RPMI7951 (cell line): ENCODE measurements at places on chromosomes 12 and 14. TPM values are rescaled to one million over a fixed set of nuclear protein-coding genes. Genes with fewer than 3 reads are reported as not detected.

TAS2R42 gene
- total RNA-seq = not detected in 2 replicates

DNA sequence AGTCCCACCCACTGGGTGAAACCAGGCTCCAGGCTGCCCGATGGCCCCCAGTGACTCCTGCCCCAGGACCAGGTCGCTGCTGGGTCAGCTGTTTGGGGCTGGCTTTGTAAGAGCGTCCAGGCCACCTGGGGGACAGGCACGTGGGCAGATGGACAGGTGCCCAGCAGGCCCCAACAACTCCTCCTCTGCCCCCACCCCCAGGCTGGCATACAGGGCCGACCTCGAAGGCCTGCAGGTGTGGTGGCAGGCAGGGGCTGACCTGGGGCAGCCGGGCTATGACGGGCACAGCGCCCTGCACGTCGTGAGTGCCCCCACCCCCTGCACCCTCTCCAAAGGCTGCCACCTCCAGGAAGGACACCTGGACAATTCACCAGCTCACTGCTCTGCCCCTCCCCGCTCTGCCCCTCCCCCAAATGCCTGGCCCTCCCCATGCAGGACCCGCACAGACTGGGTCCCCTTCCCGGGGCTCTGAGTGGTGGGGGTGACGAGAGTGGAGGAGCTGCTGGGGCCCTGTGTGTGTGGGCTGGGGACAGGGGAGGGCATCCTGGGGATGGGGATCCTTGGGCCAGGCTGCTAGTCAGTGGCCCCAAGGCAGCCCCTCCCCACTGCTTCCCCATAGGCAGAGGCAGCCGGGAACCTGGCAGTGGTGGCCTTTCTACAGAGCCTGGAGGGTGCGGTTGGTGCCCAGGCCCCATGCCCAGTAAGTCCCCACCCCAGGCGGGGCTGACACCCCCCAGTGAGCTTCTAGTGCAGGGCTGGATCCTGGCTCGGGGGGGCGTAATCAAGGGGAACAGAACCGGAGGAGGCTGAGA, 26.0 kb downstream of the ASPG start:
- no peak for DNase-seq

GRCh38 chr12:94276725-94277124, 128.3 kb downstream of the PLXNC1 start:
- no peak for DNase-seq

DNA sequence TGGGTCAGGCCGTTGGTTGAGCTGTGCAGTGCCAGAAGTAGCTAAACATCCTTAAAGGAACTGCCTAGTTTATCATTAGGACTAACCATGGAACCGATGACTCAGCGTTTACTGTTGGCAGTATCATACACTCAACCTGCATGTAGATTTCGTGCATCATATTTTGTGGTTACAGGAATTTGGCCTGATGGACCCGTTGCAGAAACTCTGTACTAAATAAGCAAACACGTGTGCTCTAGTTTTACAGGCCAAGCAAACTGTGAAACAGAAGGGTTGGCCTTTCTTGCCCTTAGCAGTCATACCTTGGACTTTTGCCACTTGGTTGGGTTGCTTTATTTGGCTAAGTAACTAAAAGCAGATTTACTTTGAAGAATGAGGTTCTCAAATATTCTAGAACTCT, 35.6 kb downstream of the DGLUCY start:
- DNase-seq = peak; percentile 99

DNA sequence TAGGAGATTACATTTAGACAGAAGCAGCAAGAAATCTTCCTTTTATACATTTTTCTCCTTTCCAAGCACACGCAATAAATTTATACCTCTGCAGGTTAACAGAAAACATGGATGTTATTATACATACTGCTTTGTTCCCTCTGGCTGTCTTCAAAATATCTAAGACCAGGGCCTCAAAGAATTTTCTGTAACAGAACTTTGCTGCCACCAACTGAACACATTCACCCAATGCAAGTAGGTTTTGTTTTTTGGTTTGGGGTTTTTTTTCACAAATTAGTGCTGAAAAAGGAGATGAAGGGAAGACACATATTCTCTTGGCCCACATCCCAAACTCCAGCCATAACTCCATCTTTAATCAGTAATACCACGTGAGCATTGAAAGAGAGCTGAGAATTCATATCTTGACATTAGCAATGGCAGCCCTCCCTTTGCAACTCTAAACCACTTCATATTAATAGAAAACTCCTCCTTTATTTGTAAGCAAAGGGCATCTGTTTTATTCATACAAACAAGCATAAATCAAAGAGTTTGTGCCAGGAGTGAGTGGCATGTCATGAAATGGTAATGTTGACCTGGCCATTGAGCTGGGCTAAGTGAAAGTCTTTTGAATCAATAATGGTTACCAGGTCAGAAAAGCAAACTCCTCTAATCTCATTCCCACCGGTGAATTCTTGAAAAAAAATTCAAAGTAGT, 150.8 kb upstream of the FSCB start:
- no peak for DNase-seq

DNA sequence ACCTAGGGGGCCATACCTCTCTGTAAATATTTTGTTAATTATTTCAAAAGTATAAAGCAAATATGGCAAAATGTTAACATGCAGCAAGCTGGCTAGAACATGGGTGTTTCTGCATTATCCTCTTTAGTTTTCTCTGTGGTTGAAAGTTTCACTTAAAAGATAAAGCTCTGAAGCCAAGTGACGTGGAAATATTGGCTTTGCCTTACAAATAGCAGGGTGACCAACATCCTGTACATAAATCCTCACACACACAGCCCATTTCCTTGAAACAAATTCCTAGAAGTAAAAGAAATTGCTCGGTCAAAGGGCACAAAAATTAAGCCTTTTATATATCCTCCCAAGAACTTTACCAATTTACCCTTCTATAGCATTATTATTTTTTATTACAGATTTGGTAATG, 10.6 kb upstream of the VWF start:
- no peak for DNase-seq

DNA sequence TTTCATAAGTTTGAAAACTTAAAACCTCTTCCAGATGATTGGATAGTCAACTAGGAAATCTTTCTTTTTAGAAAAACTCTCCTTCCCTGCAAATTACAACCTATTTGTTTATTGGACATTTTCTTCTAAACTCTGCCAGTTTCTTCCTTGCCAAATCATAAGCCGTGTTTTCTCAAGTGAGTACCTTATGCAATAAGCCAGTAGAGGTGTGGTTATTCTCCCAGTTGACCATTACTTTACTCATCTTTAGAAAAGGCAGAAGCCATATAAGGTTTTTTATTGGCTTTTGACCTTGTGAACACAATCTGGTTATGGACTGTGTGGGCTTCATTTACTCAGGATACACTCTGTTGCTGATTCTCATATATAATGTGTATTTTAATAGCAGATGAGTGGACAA, 14.6 kb downstream of the ACTR6 start:
- DNase-seq = no peak

DNA sequence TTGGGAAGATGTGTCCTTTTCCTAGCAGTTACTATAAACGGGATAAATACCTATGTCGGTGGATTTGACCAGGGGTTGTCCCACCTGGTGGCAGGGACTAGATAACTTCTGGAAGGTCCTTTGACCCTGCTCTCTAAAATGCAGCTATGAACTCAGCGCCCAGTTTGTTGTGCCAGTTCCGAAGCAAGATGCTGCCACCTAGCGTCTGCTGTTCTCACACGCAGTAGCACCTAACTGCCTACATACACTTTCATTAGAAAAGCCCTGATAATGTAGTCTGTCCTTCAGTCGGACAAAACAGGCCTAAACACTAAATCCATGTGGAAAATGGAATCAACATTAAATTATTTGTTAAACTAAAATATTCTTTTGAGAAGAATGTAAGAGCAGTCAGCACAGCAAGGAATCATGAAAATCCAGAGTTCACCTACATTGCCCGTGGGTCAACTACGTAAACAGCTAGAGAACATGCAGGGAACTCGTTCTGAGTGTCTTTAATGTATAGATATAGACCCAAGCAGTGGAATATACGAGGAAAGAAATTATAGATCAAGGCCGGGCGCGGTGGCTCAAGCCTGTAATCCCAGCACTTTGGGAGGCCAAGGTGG, 51.1 kb upstream of the CRACR2A start:
- DNase-seq = peak; percentile 61

- DNase-seq = no peak
Measured at GRCh38 chr12:131923260-131923659, 5.8 kb upstream of the PUS1 start.

EML1 gene
- 3.3 and 8.2 TPM in 2 replicates for total RNA-seq

TAS2R43 gene
- 0.36 and 0.39 TPM in 2 replicates for total RNA-seq

GNB3 gene
- 0.10 and 0.72 TPM in 2 replicates for total RNA-seq

DNA sequence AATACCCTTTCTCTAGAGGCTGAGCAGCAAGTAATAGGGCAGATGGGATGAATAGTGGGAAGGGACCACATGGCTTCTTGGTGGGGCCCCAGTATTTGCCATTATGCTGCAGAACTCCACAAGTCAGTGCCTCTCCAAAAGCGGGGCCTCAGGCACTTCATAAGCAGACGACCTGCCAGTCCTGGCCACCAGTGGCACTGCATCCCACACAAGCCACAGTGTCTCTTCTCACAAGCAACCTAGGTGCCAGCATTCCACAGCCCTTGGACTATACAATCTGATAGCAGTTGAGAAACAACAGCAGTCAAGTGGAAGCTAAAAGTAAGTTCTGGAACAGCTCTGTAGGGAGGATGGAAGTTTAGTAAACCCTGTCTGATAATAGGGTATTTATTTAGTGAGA, 4.2 kb upstream of the SLC8A3 start:
- no peak for DNase-seq
